T-cell (primary cell): ENCODE measurements at places on chromosomes 2 and 18.

- no peak for DNase-seq
Measured at GRCh38 chr2:50636462-50636861, 395.5 kb downstream of the NRXN1 start.

GRCh38 chr2:55871637-55872036 is 51.9 kb downstream of the EFEMP1 start:
- DNase-seq, result no peak

DNA sequence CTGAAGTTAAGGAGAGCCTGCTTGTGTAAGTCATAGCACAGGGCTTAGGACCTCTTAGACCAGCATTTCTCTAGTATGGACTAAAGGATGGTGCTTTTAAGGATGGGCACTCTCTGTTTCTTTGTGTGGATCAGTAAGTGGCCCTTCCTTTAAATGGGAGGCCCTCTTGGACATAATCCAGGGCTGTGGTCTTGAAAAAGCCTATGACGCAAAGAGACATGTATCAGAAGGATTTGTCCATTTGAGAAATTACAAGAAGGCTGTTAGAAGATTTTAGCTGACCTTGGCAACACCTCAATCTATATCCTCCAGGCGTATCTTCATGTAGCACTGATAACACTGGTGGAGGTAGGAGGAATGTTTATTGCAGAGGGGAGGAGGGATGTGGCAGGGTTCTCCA is 79.2 kb downstream of the PRPF40A start:
- DNase-seq, result no peak

DNA sequence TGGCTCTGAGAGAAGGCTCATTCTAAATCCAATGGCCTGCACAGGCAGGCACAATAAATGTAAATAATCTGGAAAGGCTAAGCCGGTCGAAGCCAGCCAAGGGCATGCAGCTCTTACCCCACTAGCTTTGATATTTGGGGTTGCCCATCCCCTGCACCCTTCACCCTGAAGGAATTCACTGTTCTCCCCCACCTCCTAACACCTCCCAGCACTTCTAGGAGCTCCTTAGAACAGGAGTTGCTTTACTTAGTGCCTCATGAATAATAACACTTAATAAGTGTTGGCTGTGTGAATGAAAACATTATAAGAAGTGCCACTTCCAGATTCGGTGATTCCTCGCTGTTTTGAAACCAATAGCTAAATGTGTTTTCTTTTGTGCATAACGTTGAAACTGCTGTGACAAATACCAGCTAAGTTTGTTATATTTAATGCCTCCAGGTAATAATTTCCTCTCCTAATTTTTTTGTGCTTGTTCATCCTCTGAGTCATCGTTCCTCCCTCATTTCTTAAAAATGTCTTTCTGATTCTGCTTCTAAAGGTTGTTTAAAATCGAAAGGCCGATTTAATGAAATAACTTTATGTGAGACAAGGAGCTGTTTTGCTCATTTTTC is 458.8 kb downstream of the METTL4 start:
- no peak for DNase-seq

GRCh38 chr2:139684286-139684860 is 904.2 kb upstream of the NXPH2 start:
- no peak for DNase-seq
